ENCODE measurements at places on chromosomes 2 and 18.

DNA sequence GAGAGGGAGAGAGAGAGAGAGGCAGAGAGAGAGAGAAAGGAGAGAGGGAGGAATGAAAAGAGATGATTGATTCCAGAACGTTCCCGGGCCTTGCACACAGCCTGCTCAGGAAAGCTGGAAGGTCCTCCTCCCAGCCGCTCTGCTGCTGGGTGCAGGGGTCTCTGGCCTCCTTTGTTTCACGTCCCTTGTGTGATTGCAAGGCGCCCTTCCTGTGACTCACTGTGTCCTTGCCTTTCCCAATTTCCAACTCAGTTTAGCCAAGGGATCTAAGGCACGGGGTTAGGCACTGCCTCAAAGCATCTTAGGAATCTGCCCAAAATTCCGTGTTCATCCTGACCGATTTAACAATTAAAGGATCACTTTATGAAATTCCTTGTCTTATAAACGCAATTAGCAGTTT is 221.2 kb downstream of the KLHL29 start:
- no peak for DNase-seq

GRCh38 chr2:240564561-240565332 is 3.5 kb upstream of the RNPEPL1 start:
- DNase-seq, result no peak

GRCh38 chr2:127953849-127954248 is 68.1 kb upstream of the AMMECR1L start:
- no peak for DNase-seq

DNA sequence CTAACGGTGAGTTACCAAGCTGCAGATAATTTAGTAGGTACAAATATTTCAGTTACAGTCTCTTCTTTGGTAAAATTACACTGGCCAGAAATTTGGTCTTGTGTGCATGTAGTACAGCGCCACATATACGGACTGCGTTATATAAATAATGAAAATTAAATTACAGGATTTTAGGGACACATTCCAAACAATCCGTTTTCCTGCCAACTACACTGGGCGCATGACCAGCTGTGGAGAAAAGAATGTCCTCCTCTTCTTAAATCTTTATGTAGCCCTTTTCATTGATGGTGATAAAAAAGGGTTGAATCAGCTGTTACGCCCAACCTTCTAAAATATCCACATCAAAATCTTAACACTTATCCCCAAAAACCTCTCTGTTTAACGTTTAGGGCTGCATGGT is 37.5 kb downstream of the TCF4 start:
- DNase-seq, result no peak

GRCh38 chr2:2265747-2266279 is 65.3 kb downstream of the MYT1L start:
- DNase-seq, result no peak

GRCh38 chr2:190425221-190425866 is 17.2 kb downstream of the MFSD6 start:
- no peak for DNase-seq

- DNase-seq, result no peak
Observed at GRCh38 chr2:172244419-172245130, 141.9 kb upstream of the DLX2 start.

DNA sequence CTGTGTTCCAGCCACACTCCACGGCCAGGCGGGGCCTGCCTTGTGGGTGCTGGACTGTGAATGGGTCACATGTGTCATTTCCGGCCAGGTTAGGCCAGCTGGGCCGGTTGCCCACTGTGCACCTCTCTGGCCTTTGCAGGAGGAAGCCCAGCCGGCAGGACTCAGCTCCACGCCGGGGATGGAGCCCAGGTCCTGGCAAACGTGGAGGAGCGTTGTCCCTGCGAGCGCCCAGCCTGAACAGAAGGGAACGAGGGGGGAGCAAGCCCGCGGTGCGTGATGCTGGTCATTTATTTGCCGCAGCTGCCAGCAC is 152.9 kb downstream of the PXDN start:
- DNase-seq, result no peak

DNA sequence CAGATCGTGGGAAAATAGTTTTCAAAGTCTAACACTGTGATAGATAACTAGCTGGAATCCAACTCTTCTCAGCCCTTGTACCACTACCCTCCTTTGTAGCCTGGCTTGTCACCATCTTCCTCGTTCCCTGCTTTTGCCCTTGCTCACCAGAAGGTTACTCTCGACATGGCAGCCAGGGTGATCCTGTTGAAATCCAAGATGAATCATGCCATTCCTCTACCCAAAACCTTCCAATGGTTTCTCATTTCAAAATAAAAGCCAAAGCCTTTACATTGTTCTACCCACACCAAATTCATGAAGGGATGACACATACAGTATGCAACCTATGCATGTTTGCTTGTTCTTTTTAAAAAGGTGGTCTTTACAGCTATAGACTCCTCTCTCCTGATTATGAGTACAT is 45.7 kb downstream of the STAT4 start:
- peak; percentile 17 for DNase-seq

GRCh38 chr18:74790451-74790850 is 192.8 kb downstream of the ZNF407 start:
- DNase-seq, result no peak

DNA sequence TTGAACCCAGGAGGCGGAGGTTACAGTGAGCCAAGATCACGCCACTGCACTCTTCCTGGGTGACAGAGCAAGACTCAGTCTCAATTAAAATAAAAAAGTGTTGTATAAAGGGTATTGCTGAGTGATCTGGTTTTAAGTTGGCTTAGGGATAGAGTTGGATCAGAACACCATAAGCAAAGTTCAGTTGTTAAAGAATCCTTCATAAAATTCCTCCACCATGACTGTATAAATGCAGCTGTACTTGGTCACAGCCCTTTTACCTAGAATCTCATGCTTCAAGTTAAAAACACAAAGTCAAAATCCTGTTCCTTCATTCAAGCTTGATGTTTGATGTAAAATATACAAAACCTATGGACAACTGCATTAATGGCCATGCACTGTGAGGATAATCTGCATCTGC is 33.4 kb upstream of the PNO1 start:
- DNase-seq, result peak; percentile 7

GRCh38 chr2:192190474-192190873 is 4.3 kb downstream of the TMEFF2 start:
- DNase-seq, result peak; percentile 38

- no peak for DNase-seq
Observed at GRCh38 chr18:11034884-11035283, 114.5 kb downstream of the PIEZO2 start.

DNA sequence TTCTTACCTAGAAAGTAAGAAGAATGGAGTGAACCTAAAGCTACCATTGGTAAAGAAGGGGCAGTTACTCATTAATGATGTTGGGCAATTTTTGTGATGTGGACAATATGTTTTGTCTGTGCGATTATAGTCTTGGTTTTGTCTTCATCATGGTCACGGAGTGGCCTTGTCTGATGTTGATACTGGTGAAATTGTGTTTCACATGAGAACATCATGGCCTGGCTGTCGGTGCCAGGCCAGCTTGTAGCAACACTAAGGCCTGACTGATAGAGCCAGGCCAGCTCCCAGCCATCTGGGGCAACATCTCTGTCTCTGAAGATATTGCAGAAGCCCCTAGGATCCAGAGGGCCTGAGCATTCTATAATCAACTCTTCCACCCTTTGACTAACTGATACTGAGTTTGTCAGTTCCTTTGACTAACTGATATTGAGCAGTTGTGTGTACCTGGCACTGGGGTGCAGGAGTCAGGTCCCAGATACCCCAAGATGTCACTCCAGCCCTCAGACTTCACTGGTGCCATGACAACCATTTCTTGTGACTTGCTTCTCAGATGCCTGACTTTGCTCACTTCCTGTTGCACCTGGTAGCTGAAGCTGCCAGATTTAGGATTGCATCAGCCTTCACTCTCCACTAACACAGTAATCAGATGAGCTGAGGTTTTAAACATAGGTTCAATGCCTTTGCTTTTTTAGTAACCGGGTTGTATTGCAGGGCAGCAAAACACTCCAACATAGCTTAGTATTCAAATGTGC is 62.5 kb downstream of the RPIA start:
- peak; percentile 4 for DNase-seq

DNA sequence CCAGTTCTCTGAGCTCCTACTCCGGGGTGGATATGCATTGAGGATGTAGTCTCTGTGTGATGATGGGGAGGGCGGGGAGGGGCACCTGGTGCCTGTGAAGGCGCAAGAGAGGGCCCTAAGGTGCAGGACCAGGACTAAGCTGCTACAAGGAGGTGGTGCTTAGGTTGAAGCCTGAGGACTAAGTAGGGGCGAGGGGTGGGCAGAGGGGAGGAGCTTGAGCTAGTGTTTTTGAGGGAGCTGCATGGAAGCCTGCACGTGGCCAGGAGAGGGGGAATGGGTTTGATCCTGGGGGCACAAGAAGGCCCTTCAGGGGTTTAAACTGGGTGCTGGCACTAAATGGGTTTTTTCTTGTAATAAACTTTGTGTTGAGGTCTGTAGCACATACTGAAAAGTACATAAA is 105.0 kb downstream of the UGGT1 start:
- DNase-seq, result no peak

GRCh38 chr18:6731222-6731596 is 1.7 kb downstream of the ARHGAP28 start:
- DNase-seq, result peak; percentile 72

Data from astrocyte (in vitro differentiated cells and primary cell).